ENCODE measurements at places on chromosomes 2 and 18.

GRCh38 chr18:33146014-33146413, 294.5 kb downstream of the CCDC178 start:
- no peak for DNase-seq

DNA sequence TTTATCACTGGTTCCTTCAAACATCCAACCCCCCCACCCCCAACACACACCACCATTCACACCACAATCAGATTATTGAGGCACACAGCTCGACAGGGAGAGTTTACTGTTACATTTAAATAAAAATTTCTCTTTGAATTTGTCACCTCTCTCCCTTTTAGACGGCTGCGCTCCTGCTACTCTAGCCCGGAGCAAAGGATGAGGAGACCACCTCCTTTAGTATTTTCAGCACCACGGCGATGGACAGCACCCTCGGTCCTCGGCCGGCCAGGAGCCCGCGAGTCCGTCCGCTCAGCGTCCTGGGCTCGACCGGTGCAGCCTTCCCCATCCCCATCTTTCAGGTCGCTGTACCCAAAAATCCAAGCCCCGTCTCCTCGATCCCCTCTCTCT, 892 bp downstream of the CELF4 start:
- no peak for DNase-seq

- no peak for DNase-seq
Observed at GRCh38 chr2:227000123-227000522, 163.9 kb downstream of the COL4A4 start.

GRCh38 chr18:7576685-7577084, 9.6 kb downstream of the PTPRM start:
- no peak for DNase-seq

- no peak for DNase-seq
Observed at GRCh38 chr2:174798801-174799200, 34.5 kb upstream of the CHRNA1 start.

DNA sequence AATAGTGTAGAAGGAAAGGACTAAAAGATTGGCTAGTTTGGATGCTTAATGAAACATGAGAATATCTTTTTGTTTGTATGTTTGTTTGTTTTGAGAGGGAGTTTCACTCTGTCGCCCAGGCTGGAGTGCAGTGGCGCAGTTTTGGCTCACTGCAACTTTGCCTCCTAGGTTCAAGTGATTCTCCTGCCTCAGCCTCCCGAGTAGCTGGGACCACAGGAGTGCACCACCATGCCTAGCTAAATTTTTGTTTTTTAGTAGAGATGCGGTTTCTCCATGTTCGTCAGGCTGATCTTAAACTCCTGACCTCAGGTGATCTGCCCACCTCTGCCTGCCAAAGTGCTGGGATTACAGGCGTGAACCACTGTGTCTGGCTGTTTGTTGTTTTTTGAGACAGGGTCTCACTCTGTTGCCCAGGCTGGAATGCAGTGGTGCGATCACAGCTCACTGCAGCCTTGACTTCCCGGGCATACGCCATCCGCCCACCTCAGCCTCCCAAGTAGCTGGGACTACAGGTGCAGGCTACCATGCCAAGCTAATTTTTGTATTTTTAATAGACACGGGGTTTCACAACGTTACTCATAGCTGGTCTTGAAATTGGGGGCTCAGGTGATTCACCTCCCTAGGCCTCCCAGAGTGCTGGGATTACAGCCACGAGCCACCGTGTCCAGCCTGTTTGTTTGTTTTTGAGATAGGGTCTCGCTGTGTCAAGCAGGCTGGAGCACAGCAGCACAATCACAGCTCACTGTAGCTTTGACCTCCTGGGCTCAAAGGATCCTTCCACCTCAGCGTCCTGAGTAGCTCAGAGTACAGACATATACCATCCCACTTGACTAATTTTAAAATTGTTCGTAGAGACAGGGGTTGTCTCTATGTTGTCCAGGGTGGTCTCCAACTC, 209.2 kb downstream of the MYCN start:
- DNase-seq = no peak

DNA sequence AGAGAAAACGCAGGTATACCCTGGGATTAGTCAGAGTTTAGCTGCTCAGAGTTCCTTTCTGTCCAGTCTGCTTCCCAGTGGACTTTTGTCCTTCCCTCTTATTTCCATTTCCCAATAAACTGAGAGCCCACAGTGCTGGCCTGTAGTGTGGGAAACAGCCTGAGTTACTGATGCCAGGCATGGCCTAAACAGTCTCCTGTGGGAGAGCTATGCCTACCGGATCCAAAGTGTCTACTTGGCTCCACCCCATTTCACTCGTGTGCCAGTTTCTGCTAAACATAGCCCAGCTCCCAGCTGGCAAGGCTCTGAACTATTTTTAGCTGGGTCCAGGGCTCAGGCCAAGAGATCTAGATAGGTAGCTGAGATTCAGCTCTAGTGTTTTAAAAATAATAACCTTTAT, 15.6 kb upstream of the PPP1CB start:
- DNase-seq = no peak

- DNase-seq = peak; percentile 76
Observed at GRCh38 chr2:200787351-200788120, 24.2 kb upstream of the BZW1 start.

DNA sequence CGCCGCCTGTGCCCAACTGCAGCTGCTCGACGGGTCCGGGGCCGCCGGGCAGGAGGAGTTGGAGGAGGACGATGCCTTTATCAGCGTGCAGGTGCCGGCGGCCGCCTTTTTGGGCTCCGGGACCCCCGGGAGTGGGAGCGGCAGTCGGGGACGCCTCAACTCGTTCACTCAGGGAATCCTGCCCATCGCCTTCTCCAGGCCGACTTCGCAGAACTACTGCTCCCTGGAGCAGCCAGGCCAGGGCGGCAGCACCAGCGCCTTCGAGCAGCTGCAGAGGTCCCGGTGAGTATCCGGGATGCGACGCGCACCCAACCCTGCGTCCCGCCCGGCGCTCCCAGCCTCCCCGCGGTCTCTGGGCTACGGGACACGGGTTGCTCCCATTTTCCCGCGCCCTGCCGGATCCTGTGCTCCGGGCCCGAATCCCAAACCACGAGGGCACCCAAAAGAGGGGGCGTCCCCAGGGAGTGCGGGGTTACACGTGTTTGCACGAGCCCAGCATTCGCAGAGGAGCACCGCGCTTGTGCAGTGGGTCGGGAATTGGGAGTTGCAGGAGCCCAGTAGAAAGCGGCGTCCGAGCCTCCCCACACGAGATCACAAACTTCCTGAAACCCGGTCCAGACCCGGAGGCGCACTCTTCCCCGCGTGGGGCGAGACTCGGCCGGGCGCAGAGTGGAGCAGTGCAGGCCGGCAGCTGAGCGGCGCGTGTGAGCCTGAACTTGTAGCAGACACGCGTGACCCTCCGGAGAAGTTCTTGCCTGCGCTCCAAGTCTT, 1.2 kb downstream of the CABLES1 start:
- DNase-seq = no peak

- no peak for DNase-seq
Observed at GRCh38 chr2:57182916-57183315, 863.7 kb upstream of the VRK2 start.

DNA sequence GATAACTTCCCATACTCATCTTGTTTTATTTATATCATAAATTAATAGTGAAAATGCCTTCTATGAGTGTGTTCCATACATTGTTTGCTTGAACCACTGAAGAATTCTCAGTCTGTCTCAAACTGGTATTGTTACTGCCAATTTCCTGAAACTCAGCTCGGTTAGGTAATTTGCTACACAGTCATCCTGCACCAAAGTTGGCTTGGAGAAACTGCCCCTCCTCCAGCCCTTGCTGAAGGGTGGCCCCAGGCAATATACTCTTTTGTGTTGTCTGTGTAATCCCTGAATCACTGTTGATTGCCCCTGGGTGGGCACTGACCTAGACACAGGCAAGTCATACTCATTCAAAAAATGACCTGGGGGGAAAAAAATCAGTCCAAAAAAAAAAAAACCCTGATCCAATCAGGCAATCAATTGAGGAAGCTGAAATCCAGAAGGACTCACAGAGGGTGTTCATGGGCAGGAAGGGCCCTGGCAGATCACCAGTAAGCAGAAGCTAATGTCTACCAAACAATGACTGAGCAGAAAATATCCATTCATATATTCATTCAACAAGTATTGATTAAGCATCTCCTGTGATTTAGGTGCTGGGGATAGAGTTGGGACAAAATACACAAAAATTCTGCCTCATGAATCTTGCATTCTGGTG, 3.8 kb upstream of the SESTD1 start:
- DNase-seq = peak; percentile 80

DNA sequence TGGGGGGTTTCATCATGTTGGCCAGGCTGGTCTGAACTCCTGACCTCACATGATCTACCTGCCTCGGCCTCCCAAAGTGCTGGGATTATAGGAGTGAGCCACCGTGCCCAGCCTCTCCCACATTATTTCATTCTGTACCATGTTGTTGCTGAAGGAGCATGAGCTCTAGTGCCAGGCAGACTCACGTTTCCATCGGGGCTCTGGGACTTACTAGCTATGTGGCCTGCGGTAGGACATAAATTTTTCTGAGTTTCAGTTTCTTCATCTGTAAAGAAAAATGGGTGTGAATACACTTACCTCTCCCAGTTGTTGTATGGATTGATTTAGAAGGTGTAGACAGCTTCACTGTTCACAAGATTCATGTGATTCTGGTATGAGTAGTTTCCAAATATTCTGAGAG, 30.8 kb upstream of the CCL20 start:
- no peak for DNase-seq

- DNase-seq = no peak
Observed at GRCh38 chr2:55025627-55026026, 24.6 kb downstream of the RTN4 start.

DNA sequence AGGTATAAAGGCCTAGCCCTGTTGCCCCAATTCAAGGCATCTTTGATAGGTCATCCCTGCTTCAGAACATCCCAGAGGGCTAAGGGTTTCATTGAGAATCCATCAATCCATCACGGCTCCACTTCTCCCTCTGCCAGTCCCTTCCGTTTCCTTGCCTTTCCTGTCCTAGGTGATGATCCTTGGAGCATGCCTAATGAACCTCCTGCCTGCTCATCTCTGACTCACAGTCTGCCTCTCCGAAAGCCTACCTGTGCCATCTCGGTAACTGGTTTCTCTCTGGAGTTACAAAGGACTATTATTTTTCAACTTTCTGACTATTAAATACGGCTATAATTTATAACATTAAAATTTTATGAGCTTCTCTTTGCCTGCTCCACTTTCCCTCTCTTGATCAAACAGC, 36.7 kb upstream of the OSBPL6 start:
- no peak for DNase-seq

- DNase-seq = no peak
Observed at GRCh38 chr2:178246696-178247095, 52.4 kb downstream of the OSBPL6 start.

- DNase-seq = no peak
Observed at GRCh38 chr2:119111115-119111975, 47.2 kb downstream of the C1QL2 start.

DNA sequence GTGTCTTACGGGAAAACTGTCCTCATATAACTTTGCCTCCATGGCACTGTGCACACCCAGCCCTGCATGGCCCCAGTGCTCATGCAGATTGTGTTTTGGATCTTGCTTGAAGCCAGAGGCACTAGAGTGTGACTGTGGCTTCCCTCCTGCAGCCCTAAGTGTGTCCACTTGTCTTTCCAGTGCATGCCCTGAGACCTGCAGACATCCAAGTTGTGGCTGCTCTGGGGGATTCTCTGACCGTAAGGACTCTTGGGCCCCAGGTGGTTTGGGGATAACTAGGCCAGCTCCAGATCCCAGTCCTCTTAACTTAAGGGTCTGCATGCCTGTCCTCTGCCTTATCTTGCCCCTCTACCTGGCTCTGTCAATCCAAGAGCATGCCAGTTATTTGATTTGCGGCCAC, 96.6 kb downstream of the PLB1 start:
- DNase-seq = no peak

- no peak for DNase-seq
Observed at GRCh38 chr2:9778012-9778411, 65.3 kb upstream of the TAF1B start.

GRCh38 chr2:65228263-65228750, 676 bp downstream of the ACTR2 start:
- DNase-seq = no peak

DNA sequence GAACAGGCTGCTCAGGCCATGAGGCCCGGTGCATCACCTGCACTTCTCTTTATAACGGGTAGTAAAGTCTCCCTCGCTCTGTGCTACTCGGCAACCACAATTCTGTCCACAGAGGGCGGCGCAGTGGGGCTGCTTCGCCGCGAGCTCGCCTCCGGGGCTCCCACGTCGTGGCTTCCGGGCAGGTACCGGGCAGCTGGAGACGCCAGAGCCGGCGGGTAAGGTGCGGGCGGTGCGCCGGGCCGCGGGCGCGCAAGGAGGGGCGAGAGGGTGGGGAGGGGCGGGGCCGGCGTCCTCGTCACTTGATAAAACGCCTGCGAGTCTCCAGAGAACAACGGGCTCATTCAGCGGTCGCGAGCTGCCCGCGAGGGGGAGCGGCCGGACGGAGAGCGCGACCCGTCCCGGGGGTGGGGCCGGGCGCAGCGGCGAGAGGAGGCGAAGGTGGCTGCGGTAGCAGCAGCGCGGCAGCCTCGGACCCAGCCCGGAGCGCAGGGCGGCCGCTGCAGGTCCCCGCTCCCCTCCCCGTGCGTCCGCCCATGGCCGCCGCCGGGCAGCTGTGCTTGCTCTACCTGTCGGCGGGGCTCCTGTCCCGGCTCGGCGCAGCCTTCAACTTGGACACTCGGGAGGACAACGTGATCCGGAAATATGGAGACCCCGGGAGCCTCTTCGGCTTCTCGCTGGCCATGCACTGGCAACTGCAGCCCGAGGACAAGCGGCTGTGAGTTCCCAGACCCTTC, at the start of gene ITGA6:
Gene ITGA6 (plus strand): TSS at position 331 of the 734 bp plus-strand sequence.
- peak; percentile 85 for DNase-seq

- no peak for DNase-seq
Observed at GRCh38 chr18:47254341-47254939, 3.0 kb upstream of the SKOR2 start.

GRCh38 chr2:85459771-85460170, 41.3 kb downstream of the SH2D6 start:
- DNase-seq = no peak

DNA sequence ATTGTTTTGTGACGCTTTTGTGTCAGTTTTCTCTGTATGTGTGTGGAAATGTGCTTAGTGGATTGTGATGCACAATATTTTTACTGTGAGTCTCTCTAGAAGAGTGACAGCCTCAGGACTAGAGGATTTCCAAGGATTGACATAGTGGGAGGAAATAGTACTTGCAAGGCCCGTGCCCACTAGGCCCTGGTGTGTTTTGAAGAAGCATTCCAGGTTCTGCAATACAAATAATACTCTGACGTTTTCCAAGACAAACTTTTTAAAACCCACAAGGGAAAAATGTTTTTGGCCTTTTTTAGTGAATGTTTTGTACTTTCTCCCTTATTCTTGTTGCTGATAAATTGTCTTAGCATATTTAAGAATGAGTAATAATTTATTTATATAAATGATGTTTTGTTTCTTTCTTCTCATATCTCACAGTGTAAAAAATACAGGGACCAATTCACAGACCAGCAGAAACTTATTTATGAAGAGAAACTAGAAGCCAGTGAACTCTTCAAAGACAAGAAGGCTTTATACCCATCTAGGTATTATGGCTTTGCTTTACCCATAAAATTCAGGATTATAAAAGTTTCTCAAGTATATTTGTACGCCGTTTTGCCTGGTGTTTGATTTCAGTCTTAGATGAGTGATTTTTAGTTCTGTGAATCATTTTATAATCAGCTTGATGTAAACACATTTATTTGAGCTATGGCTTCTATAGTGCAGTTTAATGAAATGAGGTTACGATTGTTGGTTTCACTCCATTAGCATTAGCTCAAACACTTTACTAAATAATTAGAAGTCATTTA, 165.6 kb downstream of the MYO1B start:
- no peak for DNase-seq

Measured in RWPE2 (cell line).